ENCODE measurements at places on chromosomes 12 and 14.

DNA sequence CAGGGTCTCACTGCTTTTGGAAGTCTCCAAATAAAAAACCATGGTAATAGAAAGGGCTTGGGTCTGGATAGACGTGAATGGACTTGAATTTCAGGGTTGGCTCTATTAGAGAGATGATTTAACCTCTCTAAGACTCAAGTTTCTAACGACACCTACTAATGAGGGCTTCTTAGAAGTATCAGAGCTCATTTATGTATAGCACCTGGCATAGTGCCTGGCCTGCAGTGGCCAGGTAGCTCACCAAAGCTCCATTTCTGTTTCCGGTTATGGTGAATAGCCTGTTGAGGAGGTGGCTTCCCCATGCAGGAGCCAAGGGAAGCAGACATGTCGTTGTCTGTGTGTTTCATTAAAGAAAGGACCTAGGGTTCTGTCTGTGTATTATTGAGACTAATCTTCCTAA is 108.6 kb downstream of the ETV6 start:
- H3K27me3 ChIP-seq: no peaks in the 10 kb centered on the region
- H3K27ac ChIP-seq: peak overlapping the region; percentile 95
- H3K4me3 ChIP-seq: no peak overlapping the region
- no peak for DNase-seq
- peaks cover 84% of the 10 kb centered on the region for H3K4me1 ChIP-seq

- DNase-seq: no peak
- H3K4me3 ChIP-seq: no peak overlapping the region
- no peaks in the 10 kb centered on the region for H3K4me1 ChIP-seq
- no peaks in the 10 kb centered on the region for H3K27me3 ChIP-seq
Observed at GRCh38 chr12:39047539-39048262, 142.3 kb upstream of the CPNE8 start.

DNA sequence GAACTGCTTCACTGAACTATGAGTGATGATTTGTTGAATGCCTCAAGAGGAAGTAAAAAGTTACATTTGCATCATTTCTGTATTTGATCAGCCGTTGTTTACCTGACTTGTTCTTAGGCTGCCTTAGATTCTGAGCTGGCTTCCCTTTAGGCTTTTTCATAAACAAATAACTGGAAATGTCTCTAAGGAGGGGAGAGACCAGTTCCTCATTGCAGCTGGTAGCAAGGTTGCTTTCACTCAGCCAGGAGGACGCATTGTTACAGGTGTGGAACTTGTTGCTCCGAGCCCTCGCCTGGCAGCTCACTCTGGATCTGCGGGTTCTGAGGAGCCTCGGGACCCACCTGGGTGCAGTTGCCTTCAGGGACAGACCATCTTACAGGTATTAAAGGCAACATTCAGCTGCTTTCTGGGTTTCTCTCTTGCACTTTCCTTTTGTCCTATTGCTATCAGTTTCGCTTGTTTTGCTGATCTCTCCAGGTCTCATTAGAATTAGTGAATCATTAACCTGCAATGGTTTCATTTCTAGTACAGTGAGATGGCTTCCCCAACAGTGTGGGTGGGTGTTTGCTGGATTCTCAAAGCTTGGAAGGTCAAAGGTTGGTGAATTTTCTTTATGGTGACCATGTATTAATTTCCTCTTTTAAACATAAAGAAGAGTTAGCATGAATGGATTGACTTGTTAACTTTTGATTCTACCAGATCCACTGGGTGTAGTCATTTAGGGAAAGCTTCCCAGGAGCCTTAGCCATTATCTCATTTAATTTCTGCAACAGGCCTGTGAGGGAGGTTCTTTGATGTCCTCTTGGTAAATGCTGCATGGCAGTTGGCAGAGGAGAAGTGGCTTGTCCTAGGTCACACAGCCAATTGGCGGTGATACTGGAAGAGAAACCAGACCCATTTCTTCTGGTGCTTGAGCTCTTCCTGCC is at the start of gene PLEKHG7:
Gene PLEKHG7, plus strand, starts transcription at position 236 of the 926 bp plus-strand sequence. CDS start 3,643 bp downstream, outside the sequence.
- no peaks in the 10 kb centered on the region for H3K27me3 ChIP-seq
- peak within 1 kb of the TSS; percentile 72 for H3K4me3 ChIP-seq
- H3K36me3 ChIP-seq: peaks cover under 1% of the 10 kb centered on the region
- peak within 1 kb of the TSS; percentile 81 for H3K27ac ChIP-seq
- H3K4me1 ChIP-seq: peaks cover 10% of the 10 kb centered on the region

DNA sequence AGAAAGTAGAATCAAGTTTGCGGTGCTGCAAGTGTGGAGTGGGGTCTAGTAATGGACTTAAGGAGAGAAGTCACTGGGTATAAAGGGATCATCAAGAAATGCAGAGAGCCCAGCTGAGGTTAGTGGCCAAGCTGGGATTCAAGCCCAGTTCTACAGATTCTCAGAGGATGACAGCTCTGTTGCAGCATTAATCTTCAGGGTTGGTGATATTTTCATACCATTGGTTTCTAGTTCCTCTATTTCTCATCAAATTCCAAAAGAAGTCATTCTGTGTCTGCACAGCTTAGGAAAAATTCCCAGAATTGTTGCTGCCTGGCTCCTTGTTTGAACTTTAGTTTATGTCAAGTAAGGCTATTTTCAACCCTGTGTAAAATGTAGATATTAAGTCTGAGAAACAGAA is 169.5 kb upstream of the NTF3 start:
- no peaks in the 10 kb centered on the region for H3K36me3 ChIP-seq
- H3K4me1 ChIP-seq: no peaks in the 10 kb centered on the region

DNA sequence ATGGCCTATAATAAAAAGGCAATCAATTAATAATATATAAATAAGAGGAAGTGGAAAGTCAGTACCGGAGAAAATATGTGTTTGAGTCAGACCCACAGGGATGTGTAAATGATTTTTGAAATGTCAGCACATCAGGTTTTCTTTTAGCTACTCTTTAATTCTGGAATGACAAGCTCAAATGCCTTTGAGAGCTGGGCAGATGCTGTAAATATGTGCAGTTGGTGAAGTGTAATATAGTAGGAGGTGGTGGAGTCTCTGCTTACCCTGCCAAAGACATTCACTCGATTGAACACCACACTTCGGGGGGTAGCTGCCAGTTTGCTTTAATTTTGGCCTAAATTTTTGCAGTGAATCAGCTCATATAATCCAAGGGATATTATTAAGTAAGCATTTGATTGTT is 93.0 kb downstream of the PLEKHA5 start:
- H3K36me3 ChIP-seq: peaks cover 5% of the 10 kb centered on the region
- H3K27me3 ChIP-seq: no peaks in the 10 kb centered on the region
- no peak for DNase-seq
- peak overlapping the region; percentile 51 for H3K4me3 ChIP-seq

- no peaks in the 10 kb centered on the region for H3K27me3 ChIP-seq
- no peak overlapping the region for H3K4me3 ChIP-seq
- H3K36me3 ChIP-seq: no peaks in the 10 kb centered on the region
- no peak overlapping the region for H3K27ac ChIP-seq
- H3K4me1 ChIP-seq: no peaks in the 10 kb centered on the region
- no peak for DNase-seq
Observed at GRCh38 chr14:29821661-29822429, 105.8 kb downstream of the PRKD1 start.

DNA sequence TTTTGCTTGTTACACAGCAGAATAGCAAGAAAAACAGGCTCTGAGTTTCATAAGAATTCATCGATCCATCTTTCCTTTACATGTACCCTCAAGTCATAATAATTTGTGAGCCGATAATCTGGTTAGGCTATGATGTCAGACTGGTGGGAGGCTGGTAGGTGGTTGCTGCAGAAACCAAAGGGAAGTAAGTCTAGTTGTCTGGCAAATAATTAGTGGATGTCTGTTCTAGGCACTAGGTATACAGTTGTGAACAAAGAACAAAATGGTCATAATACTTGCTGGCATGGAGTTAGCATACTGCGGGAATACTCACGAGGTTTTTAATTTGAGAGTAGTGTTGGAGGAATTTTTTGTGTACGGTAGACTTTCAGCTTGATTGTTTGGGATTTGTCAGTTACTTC is 8.8 kb downstream of the SUSD6 start:
- DNase-seq: no peak
- H3K4me1 ChIP-seq: peaks cover 90% of the 10 kb centered on the region
- H3K4me3 ChIP-seq: peak overlapping the region; percentile 40
- no peaks in the 10 kb centered on the region for H3K27me3 ChIP-seq
